GM23248 (cell line): ENCODE measurements at places on chromosomes 1 and 21.

DNA sequence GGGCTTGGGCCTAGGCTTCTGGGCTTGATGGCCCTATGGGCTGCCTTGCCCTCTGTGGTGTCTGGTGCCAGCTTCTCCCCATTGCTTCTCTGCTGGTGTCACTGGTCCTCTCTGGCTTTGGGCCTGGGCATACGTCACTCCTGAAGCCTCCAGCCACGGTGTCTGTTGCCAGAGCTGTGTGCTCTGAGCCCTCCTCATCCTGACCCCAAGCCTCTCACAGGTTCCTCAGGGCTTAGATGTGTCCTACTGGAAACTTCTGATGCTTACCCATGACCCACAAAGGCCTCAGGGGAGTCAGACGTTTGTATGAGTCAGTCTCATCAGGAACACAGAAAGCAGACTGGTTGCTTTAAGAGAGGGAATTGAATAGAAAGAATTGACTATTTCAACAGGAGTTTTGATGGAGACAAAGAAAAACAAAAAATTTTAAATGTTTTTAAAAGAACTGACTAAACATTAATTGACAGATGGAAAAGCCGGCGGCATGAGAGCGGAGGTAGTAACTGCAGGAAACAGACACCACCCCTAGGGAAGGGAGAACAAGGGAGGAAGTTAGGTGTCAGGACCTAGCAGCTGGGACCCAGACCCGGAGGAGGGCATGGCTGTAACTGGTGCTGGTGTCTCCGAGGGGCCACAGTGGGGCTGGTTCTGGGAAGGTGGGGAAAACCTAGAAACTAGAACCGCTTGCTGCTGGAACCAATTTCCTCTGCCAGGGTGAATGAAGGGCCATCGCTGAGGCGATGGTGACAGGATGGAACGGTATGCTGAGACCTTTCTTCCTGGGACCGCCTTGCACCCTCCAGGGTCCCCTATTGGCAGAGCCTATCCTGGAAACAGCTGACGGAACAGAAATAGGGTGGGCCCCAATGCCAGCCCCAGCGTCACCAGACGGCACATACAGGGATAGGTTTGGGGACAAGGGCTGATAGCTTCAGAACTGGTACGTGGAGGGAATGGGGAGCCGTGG is 40.0 kb upstream of the CITED4 start:
- DNase-seq, result peak; percentile 85

DNA sequence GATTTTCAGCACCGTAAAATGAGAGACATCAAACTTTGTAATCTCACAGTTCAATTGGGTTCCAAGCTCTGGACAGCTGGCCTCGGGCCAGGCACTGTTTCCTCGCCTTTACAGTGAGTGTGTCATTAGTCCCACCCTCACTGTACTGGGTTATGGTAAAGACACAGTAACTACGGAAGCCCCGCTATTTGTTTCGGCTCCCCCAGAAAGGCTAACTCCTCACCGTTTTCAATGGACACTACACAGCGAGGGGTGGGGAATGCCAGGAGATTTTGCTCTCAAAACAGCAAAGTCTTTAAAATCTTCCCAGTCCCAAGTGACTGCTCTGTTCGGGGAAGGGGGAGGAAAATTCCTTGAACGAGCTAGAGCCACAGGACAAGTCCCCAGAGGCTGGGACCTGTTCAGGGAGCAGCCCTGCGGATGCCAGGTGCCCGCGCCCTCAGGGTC is 757 bp upstream of the SPSB1 start:
- DNase-seq, result peak; percentile 75

GRCh38 chr1:69315416-69315815 is 252.3 kb upstream of the LRRC7 start:
- DNase-seq, result no peak

- no peak for DNase-seq
These were observed 113.1 kb downstream of the PCBP3 start for GRCh38 chr21:45756669-45757068.

- DNase-seq, result peak; percentile 88
These were observed 22.1 kb downstream of the EIF2D start for GRCh38 chr1:206590025-206590758.

- DNase-seq, result no peak
These were observed 79.5 kb upstream of the CD34 start for GRCh38 chr1:207990455-207990854.
